Stimulated activated CD4-positive, alpha-beta T cell treated with anti-CD3 and anti-CD28 coated beads, Interleukin-2, amount 100 ng/mL, for 24 hours (primary cell): ENCODE measurements at places on chromosomes 1 and 21.

DNA sequence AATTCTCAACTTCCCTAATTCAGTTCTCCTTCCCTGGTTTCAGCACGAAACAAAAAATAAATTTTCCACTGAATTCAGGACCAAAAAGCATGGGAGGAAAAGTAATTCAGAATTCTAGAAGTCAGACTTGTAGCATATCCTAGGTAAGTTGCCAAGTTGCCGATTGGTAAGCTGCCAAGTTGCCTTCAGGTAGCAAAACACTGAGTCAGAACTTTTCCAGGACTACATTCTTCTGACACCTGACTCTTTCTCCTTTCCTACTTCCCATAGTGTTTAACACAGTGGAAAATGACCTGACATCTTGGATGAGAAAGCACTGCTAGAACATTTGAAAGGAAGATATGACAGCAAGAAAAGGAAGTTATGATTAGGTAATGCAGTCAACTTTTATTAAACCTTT lies 322.8 kb downstream of the SPATA17 start:
- no peak for DNase-seq

GRCh38 chr21:25370311-25370744 lies 237.0 kb downstream of the MRPL39 start:
- DNase-seq = no peak

- DNase-seq = no peak
These were observed 30.4 kb upstream of the ZBTB21 start for GRCh38 chr21:42040411-42041180.

DNA sequence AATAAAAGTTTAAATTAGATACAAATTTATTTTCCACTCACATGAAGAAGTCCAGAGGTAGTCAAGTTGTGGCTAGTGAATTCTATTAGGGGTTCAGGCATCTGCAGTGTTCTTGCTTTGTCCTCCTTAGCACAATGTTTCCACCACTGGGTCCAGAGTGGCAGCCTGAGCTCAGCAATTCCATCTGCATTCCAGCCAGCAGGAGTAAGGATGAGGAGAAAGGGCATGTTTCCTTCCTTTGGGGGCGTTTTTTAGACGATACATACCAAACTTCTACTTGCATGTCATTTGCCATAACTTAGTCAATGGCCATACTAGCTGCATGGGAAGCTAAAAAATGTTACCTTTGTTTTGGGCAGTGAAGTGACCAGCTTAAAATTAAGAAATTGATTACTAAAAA lies 98.5 kb upstream of the VANGL1 start:
- DNase-seq = no peak

DNA sequence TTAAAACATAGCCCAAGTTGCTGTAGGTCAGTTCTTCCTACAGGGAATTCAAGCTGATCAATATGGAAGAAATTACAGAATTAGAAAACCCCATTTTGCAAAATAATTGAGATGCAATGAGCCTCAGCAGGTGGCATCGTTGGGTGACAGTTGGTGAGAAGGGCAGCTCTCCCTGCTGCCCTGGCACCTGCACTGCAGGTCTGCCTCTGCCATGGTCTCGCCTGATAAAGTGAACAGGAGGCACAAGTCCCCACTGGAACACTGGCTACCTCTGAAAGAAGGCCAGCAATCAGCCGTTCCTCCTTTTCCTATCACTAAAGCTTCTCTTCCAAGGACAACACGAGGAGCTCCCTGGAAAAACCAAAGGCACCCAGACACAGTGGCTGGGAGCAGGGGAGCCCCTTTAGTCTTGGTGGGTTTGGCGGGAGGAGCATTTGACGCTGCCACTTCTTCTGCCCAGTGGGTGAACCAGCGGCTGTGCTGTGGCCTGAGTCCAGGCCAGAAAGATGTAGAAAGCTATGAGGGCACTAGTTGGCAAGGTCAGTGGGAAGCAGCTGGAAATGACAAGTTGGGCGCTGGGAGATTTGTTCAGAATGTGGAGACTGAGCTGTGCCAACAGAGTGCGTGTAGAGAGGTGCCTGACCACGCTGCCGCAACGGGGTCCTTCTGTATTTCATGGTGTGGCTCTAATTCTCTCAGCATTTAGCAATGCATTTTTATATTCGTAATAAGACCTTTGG lies 93.1 kb downstream of the RIPK4 start:
- no peak for DNase-seq

DNA sequence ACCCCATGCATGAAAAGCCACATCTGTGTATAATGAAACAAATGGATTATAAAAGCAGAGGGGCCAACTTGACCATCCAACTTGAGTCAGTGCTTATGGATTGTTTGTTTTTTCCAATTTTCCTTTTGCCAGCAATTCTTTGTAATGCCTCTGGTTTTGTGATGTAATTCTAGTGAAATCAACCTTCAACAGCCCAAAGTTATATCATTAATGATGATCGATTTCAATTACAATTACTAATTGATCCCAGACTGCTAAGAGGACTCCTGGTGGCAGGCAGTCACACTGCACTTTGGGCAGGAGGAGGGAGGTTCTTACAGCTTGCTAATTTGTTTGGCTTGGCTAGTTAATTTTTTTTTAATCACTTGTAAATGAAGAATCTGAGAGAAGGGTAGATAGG lies 552.3 kb downstream of the NUF2 start:
- no peak for DNase-seq

- DNase-seq = no peak
These were observed 81.5 kb upstream of the LPGAT1 start for GRCh38 chr1:211912038-211912437.

GRCh38 chr1:104648269-104648691 lies 898.6 kb downstream of the AMY1C start:
- no peak for DNase-seq

DNA sequence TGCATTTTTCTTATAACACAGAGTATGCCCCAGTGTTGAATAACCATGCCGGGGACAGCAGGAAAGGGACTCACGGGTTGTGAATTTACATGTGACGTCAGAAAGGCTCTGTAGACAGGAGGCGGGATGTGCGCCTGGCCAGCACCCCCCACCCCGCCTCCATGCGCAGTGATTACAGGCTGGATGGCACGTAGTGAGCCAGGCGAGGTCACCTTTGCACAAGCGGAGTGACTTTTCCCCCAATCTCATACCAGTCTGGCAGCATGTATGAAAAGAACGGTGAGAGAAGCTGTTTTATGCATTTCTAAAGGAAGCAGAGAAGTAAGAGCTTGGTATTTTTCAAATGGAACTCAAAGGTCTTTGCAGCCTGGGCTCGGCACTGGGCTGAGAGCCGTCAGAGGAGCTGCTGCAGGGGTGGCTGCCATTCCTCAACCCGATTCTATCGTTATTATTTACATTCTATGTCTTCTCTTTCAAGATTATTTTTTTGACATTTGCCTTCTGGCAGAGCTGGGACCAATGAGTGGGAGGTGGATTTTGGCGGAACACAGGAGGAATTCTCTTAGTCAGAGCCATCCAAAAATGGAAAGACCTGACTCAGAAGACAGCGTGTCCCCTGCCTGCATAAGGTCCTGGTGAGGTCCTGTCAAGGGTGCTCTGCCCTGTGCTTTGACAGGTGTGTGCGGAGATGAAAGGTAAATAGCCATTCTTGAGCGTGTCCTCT lies 115.6 kb upstream of the SLC45A1 start:
- DNase-seq = no peak

DNA sequence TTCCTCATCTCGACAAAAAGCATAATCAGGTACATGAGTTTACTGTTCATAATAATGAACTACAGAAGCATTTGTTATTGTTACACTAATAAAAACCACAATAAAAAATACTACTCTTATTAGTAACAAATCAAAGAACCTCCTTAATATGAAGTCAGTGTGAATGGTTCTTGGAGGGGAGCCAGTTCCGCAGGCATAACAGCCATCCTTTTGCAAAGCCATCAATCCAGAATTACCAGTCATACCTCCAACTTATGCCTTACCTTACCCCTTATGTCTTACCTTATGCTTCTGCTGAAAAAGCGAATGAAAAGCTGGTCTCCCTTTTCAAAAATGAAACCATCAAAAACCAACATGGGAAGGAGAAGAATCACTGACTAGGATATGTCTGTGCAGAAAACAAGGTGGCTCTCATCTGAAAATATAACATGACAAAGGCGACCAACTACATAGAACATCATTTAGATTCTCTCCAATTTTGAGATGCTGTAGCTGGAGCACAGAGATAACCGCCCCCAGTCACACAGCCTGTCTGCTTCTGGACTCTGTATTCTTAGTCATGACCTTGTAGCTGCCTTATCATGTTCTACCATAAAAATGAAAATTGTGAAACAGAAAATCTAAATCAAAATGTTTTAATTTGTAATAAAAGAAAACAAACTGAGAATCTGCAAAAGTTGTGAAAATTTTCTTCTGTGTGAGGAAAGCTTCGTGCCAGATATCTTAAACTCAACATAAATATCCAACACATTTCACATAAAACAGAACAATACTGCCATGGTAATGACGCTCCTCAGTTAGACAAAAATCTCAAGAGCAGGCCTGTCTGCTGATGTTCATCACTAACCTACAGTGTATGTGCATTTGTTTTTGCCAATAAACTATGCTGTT lies 438.2 kb downstream of the SMYD3 start:
- DNase-seq = no peak

DNA sequence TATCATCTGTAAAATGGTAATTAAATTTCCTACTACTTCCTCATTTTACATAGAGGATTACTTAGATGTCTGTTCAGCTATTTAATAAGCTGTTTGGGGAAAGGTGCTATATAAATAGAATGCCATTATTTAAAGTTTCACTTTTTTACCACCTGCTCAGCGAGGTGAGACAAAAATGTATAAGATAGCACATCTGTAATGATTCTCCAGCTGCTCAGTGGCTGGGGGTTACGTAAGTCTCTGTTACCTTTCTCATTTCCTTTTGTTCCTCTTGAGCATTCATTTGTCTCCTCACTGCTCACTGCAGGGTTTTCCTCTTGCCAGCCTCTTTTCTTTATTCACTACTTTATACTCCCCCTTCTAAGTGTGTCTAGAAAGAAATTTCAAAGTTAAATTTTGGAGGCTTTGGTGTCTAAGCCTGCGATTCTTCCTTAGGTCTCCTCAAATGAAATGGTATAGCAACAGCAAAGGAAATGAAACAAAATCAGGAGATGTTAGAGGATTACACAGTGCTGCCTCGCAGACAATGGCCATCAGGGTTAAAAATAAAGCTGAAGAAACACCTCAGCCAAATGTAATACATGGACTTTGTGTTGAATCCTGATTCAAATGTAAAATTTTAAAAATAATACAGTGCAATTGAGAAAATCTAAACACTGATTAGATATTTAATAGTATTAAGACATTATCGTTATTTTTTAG lies 6.8 kb downstream of the RGS8 start:
- no peak for DNase-seq
